Inflammatory macrophage treated with lipopolysaccharide for 1 hour (primary cell): ENCODE measurements at places on chromosomes 13 and 19.

GRCh38 chr19:35848919-35849505, 3.3 kb downstream of the NPHS1 start:
- DNase-seq = no peak

DNA sequence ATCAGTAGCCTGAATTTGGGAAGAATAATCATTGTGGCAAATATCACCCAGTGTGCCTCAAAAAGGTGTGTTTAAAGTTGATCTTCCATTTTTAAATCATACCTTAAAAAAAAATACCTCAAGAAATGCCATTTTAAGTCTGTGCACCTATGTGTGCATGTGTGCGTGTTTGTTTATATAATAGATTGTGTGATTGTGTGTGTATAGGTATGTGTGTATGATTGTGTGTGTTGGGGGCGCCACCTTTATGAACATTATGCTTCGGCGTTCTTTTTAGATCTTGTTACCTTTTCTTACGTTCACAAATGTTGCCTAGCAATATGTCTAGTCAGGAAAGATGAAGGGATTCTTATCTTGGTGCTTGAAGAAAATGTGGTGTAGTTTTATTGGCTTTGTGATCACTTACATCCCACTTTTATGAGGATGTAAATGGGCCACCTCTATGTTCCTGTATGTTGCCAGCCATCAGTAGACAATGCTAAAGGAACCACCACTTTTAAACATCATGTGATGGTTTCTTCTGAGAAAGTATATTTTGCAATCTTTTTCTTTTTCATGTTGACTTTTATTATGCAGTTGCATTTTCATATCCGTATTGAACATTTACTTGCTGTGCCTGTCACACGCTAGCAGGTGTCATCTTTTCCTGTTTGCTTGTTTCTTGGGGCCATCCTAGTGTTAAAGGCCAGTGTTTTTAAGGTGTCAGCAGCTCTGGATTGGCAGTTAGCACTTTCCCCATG, 2.2 kb upstream of the IRS2 start:
- peak; percentile 28 for DNase-seq

- DNase-seq = no peak
Measured at GRCh38 chr19:10184636-10185035, 10.1 kb downstream of the DNMT1 start.

DNA sequence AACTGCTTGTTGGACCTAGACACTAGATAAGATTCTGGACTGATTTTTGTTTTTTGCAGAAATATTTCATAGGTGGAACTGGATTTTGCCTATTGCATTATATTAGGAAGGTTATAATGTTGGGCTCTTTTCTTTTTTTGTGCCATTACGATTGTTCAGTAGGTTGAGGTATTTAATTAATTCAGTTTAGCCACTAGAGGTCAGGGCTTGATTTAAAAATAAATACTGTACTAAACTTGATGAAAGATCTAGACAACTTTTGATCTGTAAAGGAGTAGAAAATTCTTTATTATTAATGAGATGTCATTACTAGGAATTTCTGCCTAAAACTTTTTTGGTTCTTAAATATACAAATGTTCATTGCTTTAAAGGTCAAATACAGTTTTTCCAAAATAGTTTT, 15.2 kb upstream of the SUPT20H start:
- peak; percentile 4 for DNase-seq

DNA sequence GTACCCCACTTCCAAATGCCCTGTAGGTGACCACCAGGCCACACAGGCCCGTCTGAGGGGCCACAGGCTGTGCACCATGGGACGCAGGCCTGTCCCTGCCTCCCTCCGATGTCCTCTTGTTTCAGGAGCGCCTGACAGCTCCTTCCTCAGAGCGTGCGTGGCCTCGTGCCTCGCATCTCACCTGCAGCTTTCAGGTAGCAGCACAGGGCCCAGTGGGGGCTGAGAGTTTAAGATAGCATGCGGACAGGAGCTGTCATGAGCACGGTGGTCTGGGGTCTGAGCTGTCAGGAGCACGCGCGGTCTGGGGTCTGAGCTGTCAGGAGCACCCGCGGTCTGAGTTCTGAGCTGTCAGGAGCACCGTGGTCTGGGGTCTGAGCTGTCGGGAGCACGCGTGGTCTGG, 40.1 kb downstream of the GAS6 start:
- no peak for DNase-seq

GRCh38 chr19:10286803-10287737, at the start of gene ICAM4:
TSS of gene ICAM4 (plus strand) at chr19:10286955. CDS start at chr19:10287013, 58 bp downstream.
- peak; percentile 73 for DNase-seq

DNA sequence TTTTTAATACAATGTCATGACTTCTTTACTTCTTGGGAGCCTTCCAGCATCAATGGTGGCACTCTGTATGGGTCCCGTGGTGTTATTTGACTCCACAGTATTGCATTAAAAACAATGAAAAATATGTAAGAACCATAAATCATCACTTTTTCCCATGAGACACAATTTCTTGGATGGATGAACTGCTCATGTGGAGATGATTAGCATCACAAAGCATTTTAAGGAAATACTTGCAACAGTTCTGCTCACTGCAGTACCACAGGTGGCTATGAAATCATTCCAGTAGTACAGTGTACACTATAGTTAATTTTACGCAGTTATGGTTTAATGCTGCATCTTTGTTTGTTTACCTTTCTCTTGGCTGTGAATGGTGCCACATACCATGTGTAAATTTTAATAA, 37.2 kb upstream of the C1QTNF9B start:
- DNase-seq = no peak
